ENCODE measurements at places on chromosomes 2 and 18.

DNA sequence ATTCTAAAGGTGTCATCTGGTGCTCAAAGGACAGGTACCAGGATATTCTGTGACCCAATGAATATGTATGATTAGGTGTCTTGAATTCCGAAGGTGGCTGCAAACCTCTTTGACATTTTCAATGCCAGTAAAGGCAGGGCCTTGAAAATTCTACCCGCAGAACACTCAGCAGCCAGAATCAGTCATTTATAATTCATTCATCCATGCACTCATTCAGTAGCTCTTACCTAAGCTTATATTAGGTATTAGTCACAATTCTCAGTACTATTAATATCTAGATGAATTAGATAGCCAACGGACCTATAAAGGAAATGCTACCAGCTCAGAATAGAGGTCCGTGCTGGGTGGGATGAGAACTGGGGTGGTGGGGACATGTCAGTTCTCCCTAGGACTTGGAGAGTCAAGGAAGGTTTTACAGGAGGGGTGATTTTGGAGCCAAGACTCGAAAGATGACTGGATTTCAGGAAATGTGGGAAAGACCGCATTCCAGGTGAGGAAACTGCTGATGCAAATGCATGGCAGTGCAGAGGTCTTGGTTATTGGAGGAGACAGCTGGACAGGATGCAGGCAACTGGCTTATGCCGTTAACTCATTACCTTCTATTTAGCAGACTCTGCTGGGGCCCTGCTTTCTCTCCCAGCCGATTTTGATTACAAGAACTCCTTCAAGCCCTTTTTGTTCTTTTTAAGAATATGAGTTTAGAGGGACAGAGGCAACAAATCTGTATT lies 7.2 kb downstream of the TRIB2 start:
- H3K36me3 ChIP-seq = peaks cover 6% of the 10 kb centered on the region
- peaks cover 2% of the 10 kb centered on the region for H3K27me3 ChIP-seq
- no peak for DNase-seq
- H3K4me1 ChIP-seq = peaks cover 39% of the 10 kb centered on the region
- no peak overlapping the region for H3K27ac ChIP-seq

DNA sequence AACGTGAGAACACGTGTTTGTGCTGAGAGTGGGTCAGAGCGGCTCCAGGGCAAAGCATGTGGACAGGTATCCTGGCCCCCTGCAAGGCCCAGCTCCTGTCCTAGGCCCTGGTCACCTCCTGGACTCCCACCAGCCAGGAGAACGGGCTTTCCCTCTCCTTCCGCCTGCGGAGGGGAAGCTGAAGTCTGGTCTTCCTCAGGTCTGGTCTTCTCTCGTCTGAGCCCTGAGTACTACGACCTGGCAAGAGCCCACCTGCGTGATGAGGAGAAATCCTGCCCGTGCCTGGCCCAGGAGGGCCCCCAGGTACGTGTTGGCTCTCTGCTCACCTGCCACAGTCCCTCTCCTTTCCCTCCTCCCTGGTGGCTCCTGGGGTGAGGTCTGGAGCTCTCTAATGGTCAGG lies 963 bp downstream of the GNLY start:
- no peak overlapping the region for H3K4me3 ChIP-seq
- DNase-seq = no peak

DNA sequence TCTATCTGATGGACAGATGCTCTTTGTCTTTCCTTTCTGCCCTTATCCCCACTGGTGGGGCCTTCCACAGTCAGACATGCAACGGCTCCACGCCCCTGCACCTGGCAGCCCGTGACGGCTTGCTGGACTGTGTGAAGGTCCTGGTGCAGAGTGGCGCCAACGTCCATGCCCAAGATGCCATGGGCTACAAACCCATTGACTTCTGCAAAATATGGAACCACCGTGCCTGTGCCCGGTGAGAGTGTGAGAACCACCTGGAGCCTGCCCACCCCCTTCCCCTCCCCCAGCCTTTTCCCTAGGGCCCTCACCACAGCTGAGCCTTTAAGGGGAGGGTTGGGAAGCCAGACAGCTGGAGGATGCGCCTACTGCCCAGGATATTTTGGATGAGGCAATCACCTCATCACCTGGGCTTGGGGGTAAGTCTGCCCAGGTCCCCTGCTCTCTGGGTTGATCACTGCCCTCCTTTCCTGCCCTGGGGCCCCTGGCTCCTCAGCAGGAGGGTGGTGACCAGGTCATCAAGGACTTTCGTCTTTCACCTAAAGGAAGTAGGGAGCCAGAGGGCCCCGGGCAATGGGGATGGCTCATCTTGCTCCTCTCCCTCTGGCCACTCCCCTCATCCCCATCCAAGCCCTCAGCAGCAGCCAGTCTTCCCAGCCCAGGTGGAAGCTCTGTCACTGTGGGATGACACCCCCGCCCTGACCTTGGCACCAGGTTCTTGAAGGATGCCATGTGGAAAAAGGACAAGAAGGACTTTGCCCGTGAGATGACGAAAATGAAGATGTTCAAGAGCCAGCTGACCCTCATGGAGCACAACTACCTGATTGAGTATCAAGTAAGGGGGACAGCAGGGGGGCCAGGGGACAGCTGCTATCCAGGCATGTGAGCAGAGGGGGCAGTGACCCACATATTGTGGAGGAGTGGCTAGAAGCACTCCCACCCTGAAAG lies 3.7 kb downstream of the ANKRD53 start:
- peak; percentile 74 for DNase-seq
- H3K27me3 ChIP-seq = no peaks in the 10 kb centered on the region
- no peak overlapping the region for H3K27ac ChIP-seq
- H3K4me3 ChIP-seq = no peak overlapping the region
- peaks cover 30% of the 10 kb centered on the region for H3K36me3 ChIP-seq
- peaks cover 33% of the 10 kb centered on the region for H3K4me1 ChIP-seq

- H3K4me3 ChIP-seq = no peak overlapping the region
- H3K27me3 ChIP-seq = no peaks in the 10 kb centered on the region
- no peak overlapping the region for H3K27ac ChIP-seq
- H3K4me1 ChIP-seq = no peaks in the 10 kb centered on the region
- H3K36me3 ChIP-seq = no peaks in the 10 kb centered on the region
Measured at GRCh38 chr2:46689993-46690392, 210.6 kb downstream of the TMEM247 start.

DNA sequence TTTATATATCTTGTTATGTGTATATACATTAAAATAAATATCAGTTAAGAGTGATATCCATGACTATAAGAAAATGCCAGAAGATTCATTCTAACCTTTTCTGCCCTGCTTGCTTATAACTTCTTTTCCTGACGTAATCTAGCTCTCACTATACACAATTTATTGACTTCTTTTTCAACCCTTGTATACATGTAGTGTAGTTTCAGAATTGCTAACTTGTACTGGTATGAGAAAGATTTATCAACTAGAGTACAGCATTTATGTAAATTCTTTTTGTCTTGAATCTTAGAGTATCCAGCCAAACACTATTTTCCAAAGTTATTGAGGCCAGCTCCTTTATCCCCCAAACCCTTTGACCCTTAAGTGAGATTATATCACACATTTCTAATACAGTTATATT lies 798.0 kb upstream of the RAB6C start:
- no peaks in the 10 kb centered on the region for H3K27me3 ChIP-seq
- peaks cover 16% of the 10 kb centered on the region for H3K4me1 ChIP-seq
- no peaks in the 10 kb centered on the region for H3K36me3 ChIP-seq
- H3K4me3 ChIP-seq = no peak overlapping the region
- no peak overlapping the region for H3K27ac ChIP-seq
- no peak for DNase-seq

- peaks cover 18% of the 10 kb centered on the region for H3K36me3 ChIP-seq
- H3K27ac ChIP-seq = no peak overlapping the region
- H3K4me1 ChIP-seq = peaks cover 1% of the 10 kb centered on the region
- no peak overlapping the region for H3K4me3 ChIP-seq
- H3K27me3 ChIP-seq = no peaks in the 10 kb centered on the region
- no peak for DNase-seq
Measured at GRCh38 chr2:42575458-42576064, 7.1 kb downstream of the MTA3 start.

DNA sequence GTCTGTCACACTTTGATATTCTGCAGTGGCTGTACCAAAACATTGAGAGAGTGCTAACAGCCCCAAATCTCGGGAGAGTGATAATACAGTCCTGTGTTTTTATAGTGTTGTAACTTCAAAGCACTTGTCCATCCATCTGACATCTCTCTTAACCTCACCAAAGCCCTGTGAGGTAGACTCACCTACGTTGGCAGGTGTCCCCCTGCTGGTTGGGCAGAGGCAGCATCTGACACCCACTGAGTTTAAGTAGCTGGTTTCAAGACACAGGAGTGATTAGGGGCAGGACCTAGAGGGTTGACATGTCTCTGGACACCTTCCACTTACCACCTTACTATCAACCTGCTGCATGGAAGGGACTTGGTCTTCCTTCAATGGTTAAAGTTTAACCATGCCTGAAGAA lies 22.9 kb downstream of the COLEC12 start:
- H3K27ac ChIP-seq = no peak overlapping the region
- H3K4me3 ChIP-seq = no peak overlapping the region
- H3K36me3 ChIP-seq = no peaks in the 10 kb centered on the region
- peaks cover 10% of the 10 kb centered on the region for H3K4me1 ChIP-seq
- no peaks in the 10 kb centered on the region for H3K27me3 ChIP-seq
- no peak for DNase-seq

GRCh38 chr2:134193006-134193405 lies 60.9 kb upstream of the MGAT5 start:
- H3K4me1 ChIP-seq = peaks cover 22% of the 10 kb centered on the region
- no peak overlapping the region for H3K27ac ChIP-seq
- no peaks in the 10 kb centered on the region for H3K27me3 ChIP-seq
- DNase-seq = no peak
- H3K36me3 ChIP-seq = no peaks in the 10 kb centered on the region

DNA sequence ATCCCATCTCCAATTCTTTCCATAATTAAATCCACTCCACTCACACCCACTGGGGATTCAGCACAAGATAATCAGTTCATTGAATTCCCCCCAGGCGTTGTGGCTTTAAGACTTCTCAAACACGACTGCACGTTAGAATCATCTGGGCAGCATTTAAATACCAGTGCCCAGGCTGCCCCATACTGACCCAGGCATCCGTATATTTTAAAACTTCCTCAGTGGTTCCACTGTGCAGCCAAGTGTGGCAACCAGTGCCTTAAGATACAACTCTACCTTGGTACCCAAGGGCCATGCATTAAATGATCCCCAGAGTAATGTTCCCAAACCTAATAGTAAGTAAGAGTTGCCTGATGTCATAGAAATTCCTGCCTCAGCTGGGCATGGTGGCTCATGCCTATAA lies 54.3 kb upstream of the BZW1 start:
- H3K36me3 ChIP-seq = no peaks in the 10 kb centered on the region
- no peak overlapping the region for H3K27ac ChIP-seq
- DNase-seq = no peak
- H3K4me3 ChIP-seq = no peak overlapping the region

- H3K27ac ChIP-seq = peak overlapping the region; percentile 95
- H3K4me3 ChIP-seq = peak overlapping the region; percentile 92
- DNase-seq = no peak
Measured at GRCh38 chr18:48949050-48949605, 1.6 kb downstream of the SMAD7 start.

- H3K36me3 ChIP-seq = no peaks in the 10 kb centered on the region
- DNase-seq = no peak
- H3K27me3 ChIP-seq = no peaks in the 10 kb centered on the region
- H3K4me1 ChIP-seq = peaks cover 34% of the 10 kb centered on the region
- H3K4me3 ChIP-seq = no peak overlapping the region
Measured at GRCh38 chr2:12168354-12168753, 421.9 kb downstream of the LPIN1 start.

Data from suprapubic skin (tissue), 4 donors.